Large intestine (tissue), 12 donors: ENCODE measurements at places on chromosomes 4 and X.

DNA sequence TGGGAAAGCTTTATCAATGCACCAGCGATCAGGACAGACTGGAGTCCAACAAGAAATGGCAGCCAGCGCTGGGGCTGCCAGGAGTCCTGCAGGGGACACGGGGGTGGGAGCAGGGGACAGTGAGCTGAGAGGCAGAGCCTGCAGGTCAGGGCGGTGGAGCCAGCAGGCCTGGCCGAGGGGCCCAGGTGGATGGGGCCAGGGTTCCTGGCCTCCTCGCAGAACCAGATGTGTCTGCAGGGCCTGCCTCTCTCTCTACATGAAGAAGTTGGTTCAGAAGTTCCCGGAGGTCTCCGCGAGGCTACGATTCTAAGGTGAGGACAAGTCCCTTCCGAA is 63.6 kb downstream of the CPZ start:
- DNase-seq, result no peak

DNA sequence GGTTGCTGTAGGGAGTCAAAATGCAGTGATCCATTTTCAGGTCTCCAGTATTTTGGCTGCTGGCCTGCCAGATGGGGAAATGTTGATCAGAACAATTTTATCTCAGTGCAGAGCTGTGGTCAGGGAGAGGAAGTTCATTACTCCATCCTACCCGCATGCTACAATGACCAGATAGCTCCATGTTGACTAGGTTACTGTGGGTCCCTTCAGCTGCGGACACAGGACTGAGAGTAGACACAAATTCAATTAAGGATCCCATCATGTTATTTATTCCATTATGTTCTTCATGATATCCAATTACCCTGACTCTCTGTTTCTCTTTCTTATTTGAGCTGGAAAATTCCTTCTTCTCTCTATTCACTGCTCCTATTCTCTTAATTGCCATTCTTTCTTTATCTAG is 16.3 kb downstream of the SYNPO2 start:
- no peak for DNase-seq

- no peak for DNase-seq
These were observed 32.1 kb upstream of the TEX13D start for GRCh38 chrX:124300405-124300804.

DNA sequence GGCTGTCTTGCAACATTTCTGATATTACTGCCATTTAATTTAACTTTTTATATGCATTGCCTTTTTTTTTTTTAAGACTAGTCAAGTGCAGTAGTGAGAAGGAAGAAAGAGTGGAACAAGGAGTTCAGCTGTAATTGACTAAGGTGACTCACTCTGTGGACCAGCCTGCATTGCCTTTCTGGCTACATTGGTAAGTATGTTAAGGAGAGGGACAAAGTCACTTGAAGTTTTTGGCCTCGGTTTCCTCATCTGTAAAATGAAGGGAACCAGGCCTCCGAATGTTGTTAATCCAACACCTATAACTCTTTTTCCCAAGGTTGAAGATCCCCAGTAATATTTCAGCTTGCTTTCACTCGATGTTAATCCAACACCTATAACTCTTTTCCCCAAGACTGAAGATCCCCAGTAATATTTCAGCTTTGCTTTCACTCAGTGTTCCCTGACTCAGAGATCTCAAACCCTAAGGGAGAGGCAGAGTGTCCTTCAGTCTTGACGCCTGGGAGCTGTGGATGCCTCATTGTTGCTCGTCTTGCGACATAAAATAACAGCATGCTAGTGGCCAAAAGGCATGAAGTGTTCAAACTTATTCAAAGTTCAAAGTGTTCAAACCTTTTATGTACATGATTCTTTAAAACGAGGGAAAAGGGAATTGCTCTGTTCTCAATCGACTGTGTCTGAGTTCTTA is 102.0 kb downstream of the SORBS2 start:
- peak; percentile 29 for DNase-seq

- no peak for DNase-seq
These were observed 101.4 kb downstream of the PAPSS1 start for GRCh38 chr4:107618656-107619055.

DNA sequence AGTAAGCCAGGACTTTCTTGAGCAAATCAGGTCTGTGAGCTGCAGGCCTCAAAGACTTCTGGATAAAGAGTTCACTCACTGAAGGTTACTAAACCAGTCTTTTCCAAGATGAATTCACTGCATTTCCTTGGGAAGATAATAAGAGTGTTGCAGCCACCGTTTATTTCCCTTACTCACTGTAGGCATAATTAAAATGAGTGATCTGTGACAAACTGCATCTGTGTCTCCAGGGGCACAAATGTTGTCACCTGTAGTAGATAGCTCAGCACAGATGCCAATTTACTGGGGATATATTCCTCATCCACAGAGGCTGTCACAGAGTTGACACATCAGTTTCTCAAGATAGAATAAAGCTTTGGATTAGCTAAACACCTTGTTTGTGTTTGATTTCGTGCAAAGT is 580.2 kb downstream of the SPRY1 start:
- DNase-seq, result no peak

DNA sequence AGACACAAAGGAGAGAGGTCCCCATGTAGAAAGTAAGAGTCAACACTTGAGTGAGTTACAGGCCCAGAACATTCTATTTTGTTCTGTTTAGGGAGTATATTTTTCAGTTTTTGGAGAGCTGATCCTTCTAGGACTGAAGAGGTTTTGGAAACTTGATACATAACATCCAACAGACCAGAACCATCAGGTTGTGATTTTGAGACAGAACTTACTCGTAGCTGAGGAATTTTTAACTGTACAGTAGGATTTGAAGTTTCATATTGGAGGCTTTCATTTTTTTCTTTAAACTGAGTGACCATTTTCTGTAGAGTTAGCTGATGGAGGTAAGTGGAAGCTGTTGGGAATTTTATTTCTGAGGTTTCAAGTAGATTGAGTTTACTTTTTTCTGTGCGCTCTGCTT is 73.3 kb downstream of the NCAPG start:
- DNase-seq, result no peak

- no peak for DNase-seq
These were observed 24.0 kb downstream of the ARSJ start for GRCh38 chr4:113955411-113955810.

GRCh38 chr4:77695774-77696173 is 90.2 kb downstream of the CXCL13 start:
- DNase-seq, result no peak

- no peak for DNase-seq
These were observed 7.9 kb upstream of the SLC25A43 start for GRCh38 chrX:119391279-119391678.

- DNase-seq, result no peak
These were observed 3.4 kb upstream of the HOPX start for GRCh38 chr4:56684320-56685050.

DNA sequence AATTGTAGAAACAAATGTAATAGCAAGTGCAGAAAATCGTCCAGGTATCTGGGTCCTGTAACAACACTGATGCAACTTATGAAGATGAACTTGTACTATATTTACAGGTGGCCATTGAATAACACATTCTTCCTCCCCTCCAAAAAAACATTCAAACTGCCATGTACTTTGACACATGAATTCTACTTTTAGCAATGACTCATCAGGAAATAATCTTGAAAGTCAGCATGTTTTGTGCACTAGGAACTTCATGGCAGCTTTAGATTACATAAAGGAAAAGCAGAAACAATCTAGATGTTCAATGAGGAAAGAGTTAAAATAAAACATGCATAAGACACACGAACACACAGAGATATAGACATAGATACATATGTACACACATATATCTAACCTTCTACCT is 2.5 kb downstream of the PABPC1L2A start:
- no peak for DNase-seq

DNA sequence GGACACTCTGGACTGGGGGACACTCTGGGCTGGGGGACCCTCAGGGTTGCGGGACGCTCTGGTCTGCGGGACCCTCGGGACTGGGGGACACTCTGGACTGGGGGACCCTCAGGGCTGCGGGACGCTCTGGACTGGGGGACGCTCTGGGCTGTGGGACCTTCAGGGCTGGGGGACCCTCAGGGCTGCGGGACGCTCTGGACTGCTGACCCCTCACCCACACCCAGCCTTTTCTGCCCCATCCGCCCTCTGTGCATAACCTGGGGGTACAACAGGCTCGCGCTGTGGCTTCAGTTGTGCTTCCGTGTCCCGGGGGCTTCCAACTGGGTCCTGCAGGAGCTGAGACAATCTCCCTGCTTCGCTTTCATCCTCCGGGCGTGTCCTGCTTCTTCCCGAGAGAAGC is 766.0 kb downstream of the TRIML1 start:
- DNase-seq, result no peak
